ENCODE measurements at places on chromosomes 5 and 9.

GRCh38 chr9:87613265-87614111, 112.4 kb upstream of the CTSL start:
- DNase-seq: no peak

GRCh38 chr5:93915142-93915553, 173.7 kb upstream of the POU5F2 start:
- no peak for DNase-seq

GRCh38 chr5:71862087-71862486, 143.0 kb downstream of the CARTPT start:
- no peak for DNase-seq

DNA sequence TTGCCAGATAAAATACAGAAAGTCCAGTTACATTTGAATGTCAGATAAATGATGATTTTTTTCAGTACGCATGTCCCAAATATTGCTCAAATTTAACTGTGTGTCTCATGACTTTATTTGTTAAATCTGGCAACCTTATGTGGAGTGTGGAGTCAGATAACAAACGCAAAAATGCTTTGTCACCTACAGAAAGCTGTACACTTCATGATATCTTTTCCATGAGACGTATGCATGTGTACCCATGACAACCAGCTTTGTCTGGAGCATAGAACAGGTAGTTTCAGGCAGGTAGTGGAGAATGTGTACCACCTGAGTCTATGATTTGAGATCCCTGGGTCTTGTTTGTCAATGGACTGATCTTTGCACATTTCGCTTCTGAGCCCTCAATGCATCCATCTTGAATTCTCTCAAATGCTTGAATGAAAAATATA, 105.5 kb upstream of the CPEB4 start:
- no peak for DNase-seq

DNA sequence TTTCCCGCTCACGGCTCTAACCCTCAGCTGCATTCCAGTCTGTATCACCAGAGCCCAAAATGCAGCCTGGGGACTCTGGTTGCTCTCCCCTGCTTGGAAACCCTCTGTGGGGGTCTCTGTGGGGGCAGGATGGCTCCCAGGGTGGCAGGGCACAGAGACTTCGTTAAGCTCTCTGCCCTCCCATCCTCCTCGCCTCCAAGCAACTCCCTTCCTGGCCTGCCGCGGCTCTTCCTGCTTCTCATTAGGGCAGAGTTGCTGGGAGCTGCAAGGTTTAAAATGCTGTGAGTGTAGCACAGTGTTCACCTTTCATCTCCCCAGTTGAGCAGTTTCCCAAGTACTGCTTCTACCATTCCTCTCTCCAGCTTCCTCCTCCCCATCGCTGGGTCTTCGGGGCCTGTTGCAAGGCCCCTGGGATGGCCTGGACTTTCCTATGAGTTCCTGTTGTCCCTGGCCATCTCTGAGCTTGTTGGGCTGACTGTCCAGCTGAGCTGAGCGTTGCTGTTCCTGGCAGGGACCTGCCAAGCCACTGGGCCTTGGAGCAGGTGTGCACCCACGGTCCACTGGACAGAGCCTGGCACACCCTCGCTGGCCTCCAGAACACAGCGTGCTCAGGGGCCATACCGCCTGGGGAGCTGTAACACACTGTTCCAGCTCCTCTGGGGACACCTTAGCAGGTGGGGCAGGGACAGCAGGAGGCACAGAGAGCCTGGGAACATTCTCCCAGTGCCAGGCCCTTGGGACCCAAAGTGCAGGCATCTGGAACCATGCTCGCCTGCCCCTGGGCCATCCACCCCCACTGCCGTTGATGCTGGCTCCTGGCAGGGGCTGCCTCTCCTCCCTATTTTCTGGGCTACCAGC, 188.4 kb downstream of the C9orf50 start:
- no peak for DNase-seq

DNA sequence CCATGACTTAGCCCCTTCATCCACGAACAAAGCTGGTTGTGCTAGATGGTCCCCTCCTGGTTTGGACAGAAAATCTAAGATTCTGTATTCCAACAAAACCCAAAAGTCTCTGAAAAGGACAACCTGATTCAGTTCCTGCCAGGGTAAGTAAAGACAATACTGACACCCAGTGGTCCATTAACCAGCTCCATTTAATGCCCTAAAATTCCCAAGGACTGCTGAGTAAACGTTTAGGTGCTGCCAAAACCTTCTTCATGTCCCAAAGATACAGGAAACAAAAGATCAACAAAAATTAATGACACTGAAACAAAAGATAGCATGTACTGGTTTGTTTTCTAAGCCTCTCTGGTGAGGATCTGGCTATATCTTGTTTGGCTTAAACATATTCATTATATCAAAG, 25.3 kb upstream of the PPP1R2B start:
- no peak for DNase-seq

GRCh38 chr9:71891557-71892189, 19.3 kb downstream of the ABHD17B start:
- DNase-seq: no peak

DNA sequence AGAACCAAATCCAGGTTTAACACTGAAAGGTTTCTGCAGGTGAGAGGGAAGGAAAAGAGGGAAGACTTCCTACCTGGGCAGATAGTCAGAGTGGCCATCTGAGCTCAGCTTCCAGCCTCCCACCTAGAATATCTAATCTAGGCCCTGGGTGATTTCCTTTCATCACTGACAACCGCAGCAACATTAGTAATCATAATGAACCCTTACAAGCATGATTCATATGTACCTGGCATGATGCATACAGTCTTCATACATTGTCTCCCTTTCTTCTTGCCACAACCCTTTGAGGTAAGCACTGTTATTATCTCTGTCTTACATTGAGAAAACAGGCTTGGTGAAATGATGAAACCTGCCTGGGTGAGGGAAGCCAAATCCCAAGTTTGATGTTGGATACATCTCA, 13.5 kb downstream of the AFAP1L1 start:
- DNase-seq: no peak

- DNase-seq: no peak
These were observed 630.9 kb downstream of the IRX1 start for GRCh38 chr5:4226565-4226964.

DNA sequence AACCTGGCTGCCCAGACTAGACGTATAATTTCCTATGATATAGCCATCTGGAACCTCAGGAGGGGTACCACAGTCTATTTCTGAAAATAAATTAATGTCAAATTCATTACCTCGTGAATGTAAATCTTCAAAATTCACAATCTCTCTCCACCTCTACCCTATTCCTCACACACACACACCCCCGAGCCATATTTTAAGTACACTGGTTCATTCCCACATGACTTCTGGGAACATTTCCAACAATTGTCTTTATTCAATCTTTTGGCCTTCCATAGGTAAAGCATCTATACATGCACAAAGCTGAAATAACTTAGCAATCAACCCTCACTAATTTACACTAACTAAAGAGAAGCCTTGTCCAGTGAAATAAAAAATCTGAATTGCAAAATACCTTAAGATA, 32.7 kb downstream of the SUSD1 start:
- DNase-seq: no peak

GRCh38 chr5:115875447-115875846, 33.7 kb downstream of the AP3S1 start:
- DNase-seq: no peak

- DNase-seq: no peak
These were observed 152.5 kb upstream of the NFIB start for GRCh38 chr9:14466429-14466818.

DNA sequence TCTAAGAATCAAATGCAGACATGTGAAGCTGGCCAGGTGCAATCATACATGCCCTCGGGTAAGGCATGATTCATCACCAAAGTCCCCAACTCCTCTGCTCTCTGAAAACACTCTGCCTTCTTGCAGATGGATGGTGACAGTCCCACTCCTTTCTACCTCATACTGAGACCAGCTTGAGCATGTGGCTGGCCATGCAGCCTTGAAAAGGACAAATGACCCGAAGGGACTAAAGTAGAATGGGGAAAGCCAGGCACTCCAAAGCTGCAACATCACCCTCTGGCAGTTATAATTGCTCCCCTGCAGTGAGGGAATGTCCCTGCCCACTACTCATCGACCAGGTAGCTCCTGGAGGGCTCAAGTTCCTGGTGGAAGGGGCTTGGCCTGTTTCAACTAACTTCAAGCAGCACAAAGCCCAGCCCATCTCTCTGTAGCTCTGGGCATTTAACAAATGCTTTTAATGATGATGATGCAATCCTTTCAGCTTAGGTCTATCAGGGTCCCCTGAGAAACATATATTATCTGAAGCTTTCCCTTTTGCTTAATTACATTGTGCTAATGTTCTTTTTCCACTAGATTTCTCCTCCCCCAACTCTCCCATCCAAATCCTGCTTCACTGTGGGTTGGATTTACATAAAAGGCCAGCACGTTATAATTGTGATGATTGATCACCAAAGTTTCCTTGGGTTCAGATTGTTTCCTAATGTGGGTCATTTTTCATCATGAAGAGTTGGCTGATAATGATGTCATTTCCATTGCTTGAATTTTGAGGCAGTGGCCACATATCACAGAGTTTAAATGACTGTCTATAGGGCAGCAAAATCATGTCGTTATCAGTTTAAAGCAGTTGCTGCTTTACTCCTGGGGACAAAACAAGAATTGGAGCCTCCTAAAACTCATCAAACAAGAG, 436.5 kb upstream of the SLC30A5 start:
- DNase-seq: no peak

- DNase-seq: no peak
These were observed 282.2 kb downstream of the MED10 start for GRCh38 chr5:6096101-6096500.

GRCh38 chr9:131276094-131276888, at the start of gene FAM78A:
TSS of gene FAM78A (minus strand) at chr9:131276510. CDS start at chr9:131276179, 331 bp downstream.
- no peak for DNase-seq

DNA sequence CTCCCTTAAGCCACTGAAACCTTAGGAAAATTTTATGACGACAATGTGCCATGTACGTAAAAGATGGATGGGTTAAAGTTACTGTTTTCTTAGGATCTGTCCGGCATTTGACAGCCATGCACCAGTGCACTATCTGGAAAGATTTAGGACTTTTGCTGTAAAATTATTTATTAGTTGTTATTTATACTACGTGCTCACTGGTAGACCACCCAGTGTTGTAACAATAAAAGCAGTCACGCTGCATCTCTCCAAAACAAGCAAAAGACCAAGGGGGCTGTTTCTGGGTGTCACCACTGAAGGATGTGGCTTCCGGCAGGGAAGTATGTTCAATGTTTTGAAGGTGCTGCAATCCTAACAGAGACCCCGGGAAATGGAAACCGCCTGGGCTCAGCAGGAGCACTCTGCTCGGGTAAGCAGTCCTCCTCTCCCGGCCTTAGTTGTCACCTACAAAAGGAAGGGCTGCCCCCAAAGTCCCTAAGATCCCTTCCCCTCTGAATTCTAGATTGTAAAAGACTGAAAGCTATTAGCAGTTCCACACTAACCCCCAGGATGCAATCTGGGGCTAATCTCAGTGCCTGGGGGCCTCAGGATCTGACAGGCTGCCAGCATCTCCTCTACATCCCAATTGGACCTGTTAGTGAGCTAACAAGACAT, 38.6 kb downstream of the SAXO1 start:
- DNase-seq: no peak

DNA sequence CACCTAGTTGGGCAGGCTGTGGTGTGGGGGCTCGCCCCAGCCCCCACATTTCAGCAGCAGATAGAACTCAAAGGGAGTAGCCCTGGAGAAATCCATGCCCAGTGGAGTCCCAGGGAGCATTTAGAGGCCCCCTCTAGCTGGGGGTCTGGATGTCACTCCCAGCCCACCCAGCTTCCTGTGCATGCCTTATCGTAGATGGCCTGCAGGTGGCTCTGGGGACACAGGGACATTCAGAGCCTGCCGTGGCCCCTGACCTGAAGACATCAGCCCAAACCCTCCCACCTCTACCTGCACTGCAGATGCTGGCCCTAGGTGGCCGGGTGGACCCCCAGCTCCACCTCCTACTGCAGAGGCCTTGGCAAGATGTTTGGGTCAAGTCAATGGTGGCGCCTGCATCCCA, 49.0 kb upstream of the LMX1B start:
- no peak for DNase-seq

DNA sequence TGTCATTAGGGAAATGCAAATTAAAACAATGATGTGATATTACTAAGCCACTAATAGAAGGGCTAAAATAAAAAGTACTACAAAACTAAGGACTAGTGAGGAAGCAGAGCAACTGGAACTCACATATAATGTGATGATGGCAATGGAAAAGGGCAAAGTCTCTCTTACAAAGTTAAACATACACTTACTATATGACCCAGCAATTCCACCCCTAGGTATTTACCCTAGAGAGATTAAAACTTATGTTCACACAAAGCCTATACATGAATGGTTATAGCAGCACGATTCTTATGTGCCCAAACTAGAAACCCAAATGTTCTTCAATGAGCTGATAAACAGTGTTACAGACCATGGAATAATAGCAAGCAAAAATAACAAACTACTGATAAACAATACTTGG, 643.7 kb downstream of the TLE1 start:
- no peak for DNase-seq

GRCh38 chr9:128138001-128138400, 10.5 kb upstream of the PTGES2 start:
- no peak for DNase-seq

GRCh38 chr5:168790671-168791250, 211.6 kb upstream of the PANK3 start:
- DNase-seq: no peak

DNA sequence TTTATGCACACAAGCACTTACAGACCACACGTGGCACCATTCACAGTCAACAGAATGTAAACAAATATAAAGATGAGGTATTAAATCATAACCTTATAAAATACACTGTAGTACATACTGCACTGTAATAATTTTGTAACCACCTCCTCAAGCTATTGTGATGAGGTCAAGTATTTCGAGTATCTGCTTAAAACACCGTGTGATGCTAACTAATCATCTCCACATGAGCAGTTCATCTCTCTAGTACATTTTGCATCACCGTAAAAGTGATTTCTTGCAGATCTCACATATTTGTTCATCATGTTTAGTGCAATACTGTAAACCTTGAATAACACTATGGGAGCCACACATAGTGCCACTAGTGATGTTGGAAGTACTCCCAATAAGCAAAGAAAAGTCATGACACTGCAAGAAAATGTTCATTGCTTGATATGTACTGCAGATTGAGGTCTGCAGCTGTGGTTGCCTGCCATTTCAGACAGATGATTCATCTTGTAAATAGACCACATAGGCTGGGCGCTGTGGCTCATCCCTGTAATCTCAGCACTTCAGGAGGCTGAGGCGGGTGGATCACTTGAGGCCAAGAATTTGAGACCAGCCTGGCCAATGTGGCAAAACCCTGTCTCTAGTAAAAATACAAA, 44.3 kb downstream of the FOXB2 start:
- DNase-seq: no peak

DNA sequence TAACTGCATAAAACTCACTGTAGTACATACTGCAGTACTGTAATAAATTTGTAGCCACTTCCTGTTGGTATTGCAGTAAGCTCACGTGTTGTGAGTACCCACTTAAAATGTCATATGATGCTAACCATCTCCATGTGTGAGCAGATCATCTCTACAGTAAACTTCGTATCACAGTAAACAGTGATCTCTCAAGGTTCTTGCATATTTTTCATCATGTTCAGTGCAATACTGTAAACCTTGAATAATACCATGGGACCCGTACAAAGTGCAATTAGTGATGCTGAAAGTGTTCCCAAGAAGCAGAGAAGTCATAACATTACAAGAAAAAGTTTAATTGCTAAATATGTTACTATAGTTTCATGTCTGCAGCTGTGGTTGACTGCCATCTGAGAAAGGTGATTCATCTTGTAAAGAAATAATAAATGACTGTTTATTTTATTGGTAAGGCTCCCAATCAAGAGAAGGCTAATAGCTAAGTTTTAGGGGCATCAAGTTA, 253.8 kb upstream of the POU5F2 start:
- DNase-seq: no peak
